AG04449 (cell line): ENCODE measurements at places on chromosomes 13 and 19.

DNA sequence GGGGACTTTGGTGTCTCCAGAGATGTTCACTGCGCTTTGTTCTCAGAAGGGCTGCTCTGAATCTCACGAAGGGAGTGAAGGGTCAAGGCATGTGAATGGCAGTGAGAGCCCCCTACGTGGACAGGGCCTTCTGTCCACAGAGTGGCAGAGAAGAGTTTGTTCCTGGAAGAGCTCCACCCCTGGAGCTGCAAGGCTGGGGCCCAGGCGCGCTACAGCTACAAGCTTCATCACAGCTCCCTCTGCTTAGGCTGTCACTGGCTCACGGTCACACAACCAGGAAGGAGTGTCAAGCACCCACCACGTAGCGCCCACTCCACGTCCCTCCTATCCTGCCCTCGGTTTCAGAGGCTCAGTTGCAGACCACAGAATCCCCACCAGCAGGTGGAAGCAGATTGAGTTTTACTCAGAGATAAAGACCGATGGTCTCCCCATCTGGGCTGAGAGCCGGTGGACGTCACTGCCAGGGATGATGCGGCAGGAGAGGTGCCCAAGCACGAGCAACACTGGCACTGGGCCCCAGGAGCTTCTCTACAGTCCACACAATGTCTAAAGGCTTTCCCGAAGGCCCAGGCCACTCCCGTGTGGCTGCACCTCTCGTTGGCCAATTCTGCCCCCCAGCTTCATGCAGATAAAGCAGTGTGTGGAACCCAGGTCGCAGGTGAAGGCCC is 23.0 kb upstream of the TFDP1 start:
- DNase-seq = no peak

DNA sequence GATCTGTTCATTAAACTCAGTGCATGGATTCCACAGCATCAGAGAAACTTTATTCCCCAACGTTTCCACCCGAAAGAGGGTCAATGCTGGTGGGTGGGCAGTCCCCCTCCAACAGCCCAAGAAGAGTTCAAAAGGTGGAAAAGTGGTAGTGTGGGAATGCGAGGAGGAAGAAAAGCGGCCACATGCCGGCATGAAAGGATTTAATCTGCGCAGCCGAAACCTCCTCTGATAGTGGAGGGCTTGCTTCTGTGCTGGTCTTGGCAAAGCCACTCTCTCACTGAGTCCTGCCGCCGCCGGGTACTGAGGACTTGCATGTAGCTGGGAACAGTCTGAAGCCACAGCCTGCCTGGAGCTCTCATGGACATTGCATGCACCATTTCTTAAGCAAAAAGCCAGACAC is 136.2 kb upstream of the ZNF536 start:
- no peak for DNase-seq

DNA sequence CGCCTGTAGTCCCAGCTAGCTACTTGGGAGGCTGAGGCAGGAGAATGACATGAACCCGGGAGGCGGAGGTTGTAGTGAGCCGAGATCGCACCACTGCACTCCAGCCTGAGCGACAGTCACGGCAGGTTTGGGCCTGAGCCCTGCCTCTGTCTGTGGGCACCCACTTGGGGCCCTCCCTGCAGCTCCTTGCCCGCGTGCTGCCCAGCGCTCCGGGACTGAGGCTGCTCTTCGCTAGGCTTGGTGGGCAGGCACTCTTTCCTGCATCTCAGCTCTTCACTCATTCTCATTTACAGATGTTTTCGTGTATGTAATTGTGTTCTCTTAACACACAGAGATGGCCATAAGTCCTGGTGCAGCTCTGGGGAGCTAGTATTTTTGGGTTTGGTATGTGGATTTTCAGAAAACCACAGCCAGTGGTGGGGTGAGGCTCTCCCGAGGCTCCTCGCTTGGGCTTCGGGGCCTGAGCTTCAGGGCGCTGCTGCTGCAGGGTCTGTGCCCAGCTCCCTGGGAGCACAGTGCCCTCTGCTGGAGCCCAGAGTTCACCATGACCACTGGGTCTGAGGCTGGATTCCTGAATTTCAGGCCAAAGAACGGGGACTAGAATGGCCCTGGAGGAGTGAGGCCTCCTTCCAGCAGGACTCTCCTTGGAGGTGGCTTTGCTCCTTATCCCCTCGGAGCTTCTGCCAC is 15.2 kb downstream of the UPF1 start:
- DNase-seq = no peak

DNA sequence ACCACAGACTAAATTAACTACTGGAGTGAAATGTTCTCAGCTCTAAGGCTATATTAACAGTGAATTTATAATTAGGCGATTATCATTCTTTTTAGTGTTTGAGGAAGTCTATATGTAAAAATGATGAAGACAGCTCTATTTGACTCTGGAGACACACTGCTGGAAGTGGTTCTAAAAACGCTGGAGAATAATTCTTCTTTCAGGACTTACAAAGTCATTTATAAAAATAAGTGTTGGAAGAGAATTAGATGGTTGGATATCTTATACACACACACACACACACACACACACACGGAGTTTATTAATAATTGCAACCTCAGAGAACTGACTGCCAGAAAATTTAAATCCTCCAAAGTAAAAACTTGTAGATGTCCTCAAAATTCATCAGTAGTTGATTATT is 1171.3 kb downstream of the EFNB2 start:
- no peak for DNase-seq

- DNase-seq = no peak
Measured at GRCh38 chr19:28296506-28296905, 916.4 kb downstream of the UQCRFS1 start.

DNA sequence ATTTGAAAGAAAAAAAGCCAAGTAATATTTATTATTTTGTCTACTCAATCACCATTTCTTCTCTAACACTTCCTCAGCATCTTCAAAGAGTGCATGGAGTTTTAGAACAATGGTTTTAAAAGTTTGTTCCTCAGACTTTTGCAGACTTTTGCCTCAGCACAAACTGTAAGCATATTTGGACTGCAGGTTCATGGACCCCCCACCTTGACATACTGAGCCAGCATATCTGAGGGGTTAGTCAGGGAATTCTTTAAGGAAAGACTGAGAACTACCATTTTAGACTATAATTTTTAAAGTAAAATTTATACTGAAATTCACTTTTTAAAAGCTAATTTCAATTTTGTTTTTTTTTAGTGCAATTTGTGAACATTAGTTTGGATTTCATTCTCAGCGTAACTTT is 1676.8 kb upstream of the PCDH20 start:
- no peak for DNase-seq

- DNase-seq = no peak
Measured at GRCh38 chr13:38210928-38211596, 138.6 kb upstream of the UFM1 start.

DNA sequence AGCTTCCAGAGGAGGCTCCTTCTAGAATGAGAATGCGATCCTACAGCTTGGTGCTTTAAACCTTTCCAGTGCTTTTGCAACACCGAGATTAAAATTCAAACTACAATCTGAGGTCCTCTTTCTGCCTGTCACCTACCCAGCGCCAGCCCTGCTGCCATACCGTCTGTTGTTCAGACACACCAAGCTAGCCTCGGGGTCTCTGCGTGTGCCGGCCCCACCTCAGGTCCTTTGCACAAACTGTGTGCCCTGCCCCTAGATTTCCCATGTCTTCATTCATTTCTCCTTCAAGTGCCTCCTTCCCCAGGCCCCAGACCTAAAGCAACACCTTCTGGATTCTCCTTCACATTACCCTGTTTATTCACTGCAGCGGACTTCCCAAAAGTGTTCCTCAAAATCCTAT is 11.1 kb downstream of the HSH2D start:
- DNase-seq = no peak

DNA sequence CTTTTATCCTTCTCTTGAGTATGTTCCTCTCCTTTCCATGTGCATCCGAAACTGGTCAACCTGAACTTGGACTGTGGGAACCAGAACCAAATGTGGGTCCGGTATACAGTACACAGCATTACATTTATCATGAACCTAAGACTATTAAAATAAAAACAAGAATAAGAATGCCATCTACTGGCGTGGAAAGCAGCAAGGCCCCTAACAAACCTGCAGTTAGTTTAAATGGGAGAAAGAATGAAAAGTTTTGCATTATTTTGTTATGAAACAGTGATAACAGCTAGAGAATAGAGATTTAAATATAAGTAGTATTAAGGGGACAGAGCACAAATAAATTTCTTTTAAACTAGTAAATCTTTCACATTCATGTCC is 159.5 kb downstream of the RBM26 start:
- DNase-seq = no peak

DNA sequence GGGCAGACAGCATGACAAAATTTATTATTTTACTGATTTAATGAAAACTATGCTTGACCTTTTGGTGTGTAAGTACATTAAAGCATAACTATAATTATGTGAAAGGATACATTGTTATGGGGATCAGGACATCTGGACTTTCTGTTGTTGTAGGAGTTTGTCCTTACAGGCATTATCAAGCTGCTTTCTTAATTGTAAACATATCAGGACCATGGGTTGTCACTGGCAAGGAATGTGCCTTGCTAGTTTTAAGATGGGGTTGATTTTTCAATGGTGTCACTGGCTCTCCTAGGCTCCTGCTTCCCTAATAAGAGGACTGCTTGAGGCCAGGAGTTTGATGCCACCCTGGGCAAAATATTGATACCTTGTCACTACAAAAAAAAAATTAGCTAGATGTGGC is 32.6 kb downstream of the KBTBD6 start:
- no peak for DNase-seq

GRCh38 chr13:110887597-110888333 is 27.1 kb downstream of the ANKRD10 start:
- DNase-seq = no peak
